ENCODE measurements at places on chromosomes 7 and 10. TPM values are rescaled to one million over a fixed set of nuclear protein-coding genes. Genes with fewer than 3 reads are reported as not detected.
A peak's percentile ranks its signal among the peaks of the same experiment; 100 is the strongest.

Gene AEBP1
- polyA plus RNA-seq = 7.9 TPM

- no peak for DNase-seq
Measured at GRCh38 chr10:29223326-29223725, 65.5 kb upstream of the LYZL1 start.

Gene SLC18A2
- polyA plus RNA-seq = not detected

DNA sequence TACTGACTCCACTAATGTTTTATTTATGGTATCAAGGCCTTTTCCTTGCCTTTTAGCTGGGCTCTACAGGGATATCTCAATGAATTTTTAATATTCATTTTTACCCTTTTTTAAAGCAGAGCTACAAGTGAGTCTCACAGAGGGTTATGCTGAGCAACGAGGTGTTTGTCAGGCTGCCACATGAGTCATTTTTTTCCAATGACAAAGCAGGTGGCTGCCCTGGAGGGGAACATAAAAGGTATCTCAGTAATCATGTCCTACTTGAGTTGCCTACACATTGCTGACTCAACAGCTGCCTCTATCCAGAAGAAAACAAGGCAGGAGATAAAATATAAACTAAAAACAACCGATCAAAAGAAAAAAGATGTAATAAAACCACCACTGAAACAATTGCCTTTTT is 1004.9 kb upstream of the POT1 start:
- peak; percentile 28 for DNase-seq

GRCh38 chr10:47379901-47380300 is 4.2 kb downstream of the ZNF488 start:
- no peak for DNase-seq

- DNase-seq = no peak
Measured at GRCh38 chr10:107164992-107165391, 486 bp upstream of the SORCS1 start.

DNA sequence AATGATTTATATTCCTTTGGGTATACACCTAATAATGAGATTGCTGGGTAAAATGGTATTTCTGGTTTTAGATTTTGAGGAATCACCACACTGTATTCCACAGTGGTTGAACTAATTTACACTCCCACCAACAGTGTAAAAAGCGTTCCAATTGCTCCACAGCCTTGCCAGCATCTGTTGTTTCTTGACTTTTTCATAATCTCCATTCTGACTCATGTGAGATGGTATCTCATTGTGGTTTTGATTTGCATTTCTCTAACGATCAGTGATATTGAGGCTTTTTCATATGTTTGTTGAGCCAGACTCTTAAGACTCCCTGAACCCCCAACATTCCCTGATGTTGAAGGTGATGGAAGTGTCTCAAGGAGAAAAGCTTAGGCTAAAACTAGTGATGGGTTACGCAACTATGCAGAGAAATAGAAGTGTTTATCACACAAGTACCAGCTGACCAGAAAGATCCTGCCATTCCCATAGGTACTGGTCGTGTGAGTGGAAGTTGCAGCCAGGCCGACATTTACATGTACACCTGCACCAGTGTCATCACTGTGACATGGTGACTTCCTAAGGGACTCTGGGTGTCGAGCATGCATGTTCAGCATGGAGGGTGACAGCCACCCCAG is 711.2 kb upstream of the NRP1 start:
- peak; percentile 37 for DNase-seq

GRCh38 chr7:112654322-112655216 is 135.6 kb downstream of the TMEM168 start:
- DNase-seq = peak; percentile 78

DNA sequence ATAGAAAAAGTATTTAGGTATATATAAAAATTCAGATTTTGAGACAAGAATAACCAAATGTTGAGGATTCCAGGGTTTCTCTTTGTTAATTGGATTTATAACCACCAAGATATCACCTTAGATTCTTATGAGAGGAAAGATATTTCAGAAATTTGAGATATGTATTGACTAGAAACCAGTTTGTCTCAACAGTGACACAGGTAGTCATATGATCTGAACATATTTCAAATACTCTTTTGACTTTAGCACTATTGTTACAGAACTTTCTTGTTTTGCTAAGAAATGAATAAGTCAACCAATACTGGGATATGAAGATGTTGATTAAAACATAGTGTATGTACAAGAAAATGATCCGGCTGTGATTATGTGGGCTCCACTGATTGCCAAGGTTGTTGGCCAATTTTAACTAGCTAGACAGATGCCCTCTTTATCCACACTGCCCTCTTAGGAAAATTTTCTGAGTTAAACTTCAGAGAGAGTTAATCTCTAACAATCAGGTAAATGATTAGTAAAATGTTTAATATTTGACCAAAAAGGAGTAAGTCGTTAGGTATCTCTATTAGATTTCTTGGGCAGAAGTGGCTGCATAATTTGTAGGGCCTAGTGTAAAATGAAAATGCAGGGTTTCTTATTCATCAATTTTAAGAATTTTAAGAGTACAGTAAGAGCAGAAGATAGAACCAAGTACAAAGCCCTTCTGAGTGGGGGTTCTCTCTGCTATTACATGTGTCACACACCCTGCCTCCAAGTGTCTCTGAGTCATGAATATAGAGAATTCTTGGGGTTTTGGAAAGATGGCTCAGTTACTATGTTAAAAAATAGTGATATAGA is 376.0 kb downstream of the TFEC start:
- DNase-seq = no peak

Gene C10orf90
- polyA plus RNA-seq = not detected

DNA sequence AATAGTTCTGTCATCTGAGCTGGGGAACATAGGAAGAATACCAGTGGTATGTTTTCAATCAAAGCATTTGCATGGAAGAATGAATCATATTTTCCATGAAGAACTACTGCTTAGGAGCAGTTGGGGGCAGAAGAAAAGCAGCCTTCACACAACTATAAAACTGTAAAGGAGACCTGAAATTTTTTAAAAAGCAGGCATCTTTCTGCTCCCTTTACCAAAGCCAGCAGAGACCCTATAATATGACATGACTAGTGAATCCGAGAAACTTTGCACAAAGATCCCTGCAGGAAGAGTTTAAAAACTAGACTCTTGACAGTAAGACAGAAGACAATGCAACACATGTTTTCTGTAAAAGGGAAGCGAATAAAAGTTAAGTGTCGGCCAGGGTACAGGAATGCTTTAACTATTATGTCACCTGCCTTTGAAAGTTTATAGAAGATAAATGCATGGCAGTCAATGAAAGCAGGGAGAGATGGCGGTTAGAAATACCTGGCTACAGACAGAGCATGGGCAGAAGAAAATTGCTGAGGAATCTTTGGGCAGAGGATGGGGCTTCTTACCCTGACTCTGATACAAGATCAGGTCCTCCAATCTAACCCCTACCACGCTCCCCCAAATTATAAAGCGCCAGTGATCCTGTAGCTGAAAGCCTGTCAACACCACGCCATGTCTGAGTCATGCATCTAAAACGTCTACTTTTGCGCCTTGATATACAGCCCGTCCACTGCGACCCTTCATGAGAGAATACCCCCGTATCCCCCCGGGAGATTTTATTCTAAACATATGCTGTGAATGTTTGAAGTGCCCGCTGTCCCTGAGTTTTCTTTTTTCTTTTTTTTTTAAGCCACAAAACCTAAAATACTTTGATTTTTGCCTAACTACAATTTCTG is 93.1 kb downstream of the GLI3 start:
- DNase-seq = no peak

GRCh38 chr10:16828114-16828568 is 10.9 kb upstream of the RSU1 start:
- peak; percentile 69 for DNase-seq

- DNase-seq = no peak
Measured at GRCh38 chr7:37452346-37452745, 3.7 kb upstream of the ELMO1 start.

GRCh38 chr10:74934100-74934812 is 107.9 kb downstream of the KAT6B start:
- no peak for DNase-seq

Gene NPFFR1
- polyA plus RNA-seq = not detected

Gene PLXDC2
- 1.9 TPM for polyA plus RNA-seq

- no peak for DNase-seq
Measured at GRCh38 chr10:96671211-96671890, 49.0 kb downstream of the PIK3AP1 start.

GRCh38 chr7:158531661-158532060 is 56.0 kb downstream of the PTPRN2 start:
- no peak for DNase-seq

DNA sequence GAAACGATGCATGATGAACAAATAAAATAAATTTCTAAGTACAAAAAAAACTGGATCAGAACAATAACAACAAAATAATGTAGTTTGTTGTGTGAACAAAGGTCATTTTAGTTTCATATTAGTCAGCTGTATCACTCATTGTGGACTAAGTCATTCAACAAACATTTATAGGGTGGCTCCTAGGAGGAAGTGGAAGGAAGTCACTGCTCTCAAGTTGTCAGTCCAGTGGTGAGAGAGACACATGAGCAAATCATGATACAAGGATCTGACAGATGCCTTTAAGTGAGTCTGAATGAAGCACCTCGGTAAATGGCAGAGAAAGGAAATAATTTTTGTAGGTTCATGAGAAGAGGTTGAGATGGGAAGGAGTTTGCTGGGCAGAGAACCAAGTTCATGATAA is 56.8 kb downstream of the EPDR1 start:
- no peak for DNase-seq

Gene ZCWPW1
- polyA plus RNA-seq = 1.4 TPM

DNA sequence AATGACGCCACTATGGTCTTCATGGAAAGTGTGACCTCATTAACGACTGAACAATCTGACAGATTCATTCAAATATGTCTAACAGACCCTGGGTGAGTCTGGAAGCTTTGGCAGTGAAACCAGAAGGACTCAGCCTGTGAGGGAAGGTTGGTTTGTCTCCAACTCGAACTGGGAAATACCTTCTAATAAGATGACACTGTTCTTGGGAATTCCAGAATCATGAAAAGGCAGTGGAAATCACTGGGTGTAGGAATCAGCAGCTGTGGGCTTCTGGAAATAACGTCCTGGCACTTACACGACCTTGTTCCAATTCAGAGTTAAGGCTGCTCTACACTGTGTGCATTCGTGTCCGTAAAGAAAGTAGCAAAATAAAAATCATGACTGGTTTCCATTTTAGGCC is 75.1 kb downstream of the DGKI start:
- no peak for DNase-seq

DNA sequence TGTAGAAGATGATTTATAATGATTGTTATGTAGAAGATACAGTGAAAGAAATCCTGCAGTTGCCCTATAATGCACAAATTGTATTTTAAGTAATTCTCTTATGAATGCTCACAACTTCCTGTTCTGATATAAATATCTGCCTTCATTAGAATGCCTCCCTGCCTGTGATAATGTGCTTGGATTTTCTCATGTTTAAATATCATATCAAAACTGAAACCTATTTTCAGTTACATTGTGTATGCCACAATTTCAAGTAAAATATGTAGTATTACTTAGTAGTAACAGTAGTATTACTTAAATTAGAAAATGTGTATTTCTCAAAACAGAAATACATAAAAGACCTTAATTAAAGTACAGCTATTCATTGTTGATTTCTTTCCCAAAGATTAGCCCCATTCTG is 41.1 kb upstream of the TFEC start:
- no peak for DNase-seq

Gene TYW1B
- polyA plus RNA-seq = 0.50 TPM

Gene SPDYE2B
- polyA plus RNA-seq = not detected

Gene PIP
- polyA plus RNA-seq = not detected

GRCh38 chr10:921471-922414 is 9.8 kb downstream of the LARP4B start:
- no peak for DNase-seq

DNA sequence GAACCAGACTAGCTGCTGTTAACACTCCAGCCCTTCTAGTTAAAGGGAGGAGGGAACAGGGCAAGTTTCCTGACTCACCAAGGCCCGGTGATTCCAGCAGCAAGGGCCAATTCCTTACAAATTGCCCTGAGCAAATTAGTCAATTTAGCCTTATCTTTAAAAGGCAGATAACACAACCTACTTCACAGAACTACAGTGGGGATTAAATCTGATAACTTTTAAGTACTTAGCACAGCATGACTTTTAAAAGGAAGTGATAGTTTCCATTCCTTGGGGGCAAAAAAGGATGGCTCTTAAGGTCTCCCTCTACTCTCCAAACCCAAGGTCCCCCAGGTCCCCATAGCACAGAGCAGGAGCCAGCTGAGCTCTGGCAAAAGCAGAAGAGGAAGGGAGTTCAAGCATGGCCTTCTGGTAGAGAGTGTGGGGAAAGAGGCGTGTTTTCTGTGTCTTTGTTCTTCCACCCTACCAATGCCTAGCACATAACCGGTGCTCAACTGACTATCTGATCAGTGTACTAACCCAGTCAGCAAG is 4.0 kb downstream of the CDCA7L start:
- DNase-seq = peak; percentile 34

DNA sequence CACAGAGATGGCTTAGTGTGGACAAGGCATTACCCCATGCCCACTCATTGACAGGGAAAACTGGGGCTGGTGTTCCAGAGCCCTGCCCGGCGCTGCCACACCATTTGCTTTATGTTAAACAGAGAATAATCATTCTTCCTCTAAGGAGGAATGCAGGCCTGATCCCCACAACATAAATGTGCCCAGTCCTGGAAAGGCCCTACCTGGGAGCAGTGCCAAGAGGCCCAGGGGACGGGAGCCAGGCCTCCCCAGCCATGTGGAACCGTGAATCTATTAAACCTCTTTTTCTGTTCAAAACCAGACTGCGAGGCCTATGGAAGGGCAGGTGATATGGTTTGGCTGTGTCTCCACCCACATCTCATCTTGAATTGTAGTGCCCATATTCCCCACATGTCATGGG is 264.1 kb downstream of the GRID1 start:
- DNase-seq = no peak

GRCh38 chr10:10804998-10805740 is 212.5 kb upstream of the CELF2 start:
- DNase-seq = peak; percentile 96

DNA sequence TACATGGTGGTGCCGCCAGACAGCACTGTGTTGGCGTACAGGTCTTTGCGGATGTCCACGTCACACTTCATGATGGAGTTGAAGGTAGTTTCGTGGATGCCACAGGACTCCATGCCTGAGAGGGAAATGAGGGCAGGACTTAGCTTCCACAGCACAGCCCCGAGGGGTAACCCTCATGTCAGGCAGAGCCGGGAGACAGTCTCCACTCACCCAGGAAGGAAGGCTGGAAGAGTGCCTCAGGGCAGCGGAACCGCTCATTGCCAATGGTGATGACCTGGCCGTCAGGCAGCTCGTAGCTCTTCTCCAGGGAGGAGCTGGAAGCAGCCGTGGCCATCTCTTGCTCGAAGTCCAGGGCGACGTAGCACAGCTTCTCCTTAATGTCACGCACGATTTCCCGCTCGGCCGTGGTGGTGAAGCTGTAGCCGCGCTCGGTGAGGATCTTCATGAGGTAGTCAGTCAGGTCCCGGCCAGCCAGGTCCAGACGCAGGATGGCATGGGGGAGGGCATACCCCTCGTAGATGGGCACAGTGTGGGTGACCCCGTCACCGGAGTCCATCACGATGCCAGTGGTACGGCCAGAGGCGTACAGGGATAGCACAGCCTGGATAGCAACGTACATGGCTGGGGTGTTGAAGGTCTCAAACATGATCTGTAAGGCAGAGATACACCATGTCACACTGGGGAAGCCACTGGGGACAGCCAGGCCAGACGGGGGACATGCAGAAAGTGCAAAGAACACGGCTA is 104.6 kb upstream of the TNRC18 start:
- DNase-seq = peak; percentile 25

Data from foreskin keratinocyte (primary cell).